Hippocampal formation (tissue), 2 donors: ENCODE measurements at places on chromosomes 1 and 21.

GRCh38 chr1:88472298-88472697, 211.8 kb upstream of the PKN2 start:
- no peak for DNase-seq

DNA sequence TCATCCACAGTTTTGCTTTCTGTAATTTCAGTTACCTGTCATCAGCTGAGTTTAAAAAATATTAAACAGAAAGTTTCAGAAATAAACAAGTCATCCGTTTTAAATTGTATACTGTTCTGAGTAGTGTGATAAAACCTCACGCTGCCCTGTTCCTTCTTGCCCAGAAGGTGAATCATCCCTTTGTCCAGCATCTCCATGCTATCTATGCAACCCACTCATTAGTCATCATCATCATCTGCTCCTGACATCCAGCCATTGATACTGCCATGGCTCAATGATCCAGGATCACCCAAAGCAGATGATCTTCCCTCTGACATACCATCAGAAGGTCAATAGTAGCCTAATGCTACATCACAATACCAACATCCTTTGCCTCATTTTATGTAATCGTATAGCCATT, 198.3 kb downstream of the SLC44A5 start:
- no peak for DNase-seq

GRCh38 chr1:205124726-205125125, 2.9 kb upstream of the RBBP5 start:
- DNase-seq: no peak

DNA sequence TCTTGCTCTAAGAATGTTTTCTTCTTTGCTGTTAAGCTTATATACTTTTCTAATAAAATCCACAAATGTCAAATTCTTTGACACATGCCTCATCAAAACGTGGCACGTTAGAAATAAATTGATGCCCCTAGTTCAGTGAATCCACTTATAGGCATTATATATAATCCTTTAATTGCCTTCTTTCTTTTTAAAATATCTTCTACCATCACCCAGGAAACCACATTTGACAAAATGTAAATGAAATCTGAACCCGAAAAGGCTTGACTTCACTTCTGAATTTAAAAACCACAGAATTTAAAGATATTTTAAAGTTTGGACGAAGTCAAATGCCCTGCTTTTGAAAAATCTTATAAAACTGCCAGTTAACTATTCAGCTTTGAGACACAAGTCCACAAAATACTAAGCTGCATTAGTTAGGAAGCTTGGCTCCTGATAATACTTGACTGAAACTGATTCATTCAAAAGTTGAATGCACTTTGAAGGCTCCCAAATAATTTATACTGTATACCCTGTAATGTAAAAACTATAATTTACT, 22.4 kb upstream of the KIFAP3 start:
- DNase-seq: no peak

- no peak for DNase-seq
Measured at GRCh38 chr1:88777604-88778149, 93.6 kb downstream of the PKN2 start.

- DNase-seq: no peak
Measured at GRCh38 chr1:17873007-17873675, 118.0 kb downstream of the ACTL8 start.

DNA sequence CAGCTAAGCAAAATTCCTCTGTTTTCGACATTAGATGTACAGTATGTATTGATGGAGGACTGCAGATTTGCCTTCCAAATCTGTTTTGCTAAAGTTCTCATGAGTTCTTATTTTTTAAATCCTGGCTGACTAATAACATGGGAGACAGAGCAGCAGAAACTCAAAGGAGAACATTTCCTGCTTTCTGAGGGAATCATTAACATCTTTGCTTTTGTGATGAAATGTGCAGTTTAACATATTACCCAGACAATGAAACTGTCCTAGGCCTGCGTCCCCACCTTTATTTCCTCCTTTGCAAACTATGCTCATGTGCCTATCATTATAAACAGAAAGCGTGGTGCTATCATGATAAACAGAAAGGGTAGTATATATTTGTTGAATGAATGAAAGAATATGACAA, 149.9 kb downstream of the ZP4 start:
- no peak for DNase-seq

- no peak for DNase-seq
Measured at GRCh38 chr1:74470251-74470650, 42.2 kb downstream of the LRRC53 start.

GRCh38 chr1:27341525-27342252, at the start of gene SYTL1:
SYTL1 (plus strand) TSS chr1:27342022; CDS start chr1:27345335, 3,313 bp downstream.
- no peak for DNase-seq

DNA sequence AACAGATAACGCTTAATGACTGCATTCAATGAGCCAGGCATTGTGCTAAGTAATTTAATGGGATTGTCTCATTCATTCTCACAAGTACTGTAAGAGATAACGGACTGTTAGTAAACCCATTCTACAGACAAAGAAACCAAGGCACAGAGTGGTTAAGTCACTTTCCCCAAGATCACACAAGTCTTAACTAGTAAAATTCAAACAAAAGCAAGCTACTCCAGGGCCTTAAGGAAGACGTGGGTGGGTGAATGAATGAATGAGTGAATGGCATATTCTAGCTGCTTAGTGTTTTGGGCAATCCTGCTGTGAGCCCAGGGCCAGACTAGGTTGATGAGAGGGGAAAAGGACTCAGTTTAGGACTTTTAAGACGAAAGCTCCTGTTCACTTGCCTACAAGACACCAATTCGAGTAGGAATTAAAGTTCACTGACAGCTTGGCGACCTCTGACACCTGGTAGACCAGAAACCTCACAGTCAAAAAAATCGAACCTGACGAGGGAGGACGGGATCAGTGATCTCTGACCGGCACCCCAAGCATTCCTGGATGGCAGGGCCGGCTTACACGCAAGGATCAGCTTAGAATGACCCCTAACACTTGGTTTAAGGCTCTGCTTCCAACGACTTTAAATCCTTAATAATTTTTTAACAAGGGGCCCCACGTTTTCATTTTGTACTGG, 557 bp downstream of the EMC1 start:
- no peak for DNase-seq

GRCh38 chr1:86703696-86704457, 499 bp upstream of the SH3GLB1 start:
- peak; percentile 78 for DNase-seq

- DNase-seq: peak; percentile 24
Measured at GRCh38 chr1:2556277-2556677, at the start of gene TNFRSF14. TNFRSF14 (plus strand) TSS chr1:2556371; CDS start chr1:2556665, 294 bp downstream.

DNA sequence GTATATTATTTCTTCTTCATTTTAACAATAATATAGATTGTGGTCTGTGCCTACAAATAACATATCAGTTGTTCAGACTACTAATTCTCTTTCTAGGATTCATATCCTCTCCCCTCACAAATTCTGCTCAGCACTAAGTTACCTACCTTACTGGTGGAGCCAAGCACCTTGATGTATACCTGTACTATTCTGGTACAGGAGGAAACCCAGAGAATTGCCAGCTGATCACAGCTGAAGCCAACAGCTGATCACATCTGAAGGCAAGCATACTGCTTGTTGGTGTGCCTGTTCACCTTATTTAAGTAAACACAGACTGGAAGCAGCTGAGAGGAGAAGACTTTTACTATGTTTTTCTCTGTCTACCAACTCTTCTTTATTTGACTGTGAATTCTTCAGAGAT, 101.8 kb downstream of the PBX1 start:
- no peak for DNase-seq

GRCh38 chr1:90724361-90724760, 7.3 kb upstream of the BARHL2 start:
- DNase-seq: no peak

DNA sequence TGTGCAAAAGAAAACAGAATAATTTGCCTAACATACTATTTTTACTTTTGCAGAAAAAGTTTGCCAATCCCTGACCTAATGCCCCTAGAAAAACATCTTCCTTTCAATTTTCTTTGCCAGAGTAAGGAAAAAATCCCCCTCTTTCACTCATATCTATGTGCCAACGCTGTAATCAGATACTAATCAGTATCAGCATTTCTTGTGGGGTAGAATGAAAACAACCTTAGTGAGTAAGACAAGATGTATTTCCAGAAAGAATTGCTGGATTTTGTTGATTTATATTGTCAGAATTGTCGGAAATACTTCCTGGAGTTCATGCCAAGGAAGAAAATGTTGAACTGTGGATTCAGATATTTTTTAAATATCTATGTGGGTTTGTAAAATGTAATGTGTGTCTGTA, 1893.8 kb downstream of the NCAM2 start:
- no peak for DNase-seq

GRCh38 chr1:147567594-147568381, 26.5 kb downstream of the BCL9 start:
- DNase-seq: no peak

DNA sequence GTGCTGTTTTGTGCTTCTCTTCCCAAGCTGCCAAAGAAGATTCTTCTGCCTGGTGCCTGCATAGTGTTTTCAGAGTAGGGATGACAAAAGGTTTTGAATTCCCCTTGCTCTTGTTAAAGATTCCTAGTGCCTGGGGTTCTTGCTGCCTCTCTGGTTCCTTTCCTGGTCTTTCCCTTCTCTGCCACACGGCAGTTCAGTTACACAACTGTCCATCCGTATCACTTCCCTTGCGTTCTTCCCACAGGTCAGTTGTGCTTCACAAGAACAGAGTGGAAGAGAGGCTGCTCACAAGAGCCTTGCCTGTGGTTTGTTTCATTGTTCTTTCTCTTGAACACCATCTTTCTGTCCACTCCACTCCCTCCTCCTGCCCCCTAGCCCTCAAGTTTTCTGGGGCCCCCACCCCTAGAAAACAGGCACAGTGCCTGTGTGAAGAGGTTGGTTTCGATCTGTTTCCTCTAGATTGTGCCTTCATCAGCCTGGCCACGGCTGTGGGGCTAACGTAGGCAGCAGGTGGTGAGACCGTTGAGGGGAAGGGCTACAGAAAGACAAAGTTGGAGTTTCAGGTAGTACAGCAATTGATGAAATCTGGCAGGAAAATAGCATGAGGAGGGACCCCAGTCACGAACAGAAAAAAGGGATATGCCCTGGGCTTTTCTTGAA, 5.8 kb downstream of the VASH2 start:
- no peak for DNase-seq

- DNase-seq: no peak
Measured at GRCh38 chr1:36882536-36883285, 151.6 kb downstream of the GRIK3 start.

DNA sequence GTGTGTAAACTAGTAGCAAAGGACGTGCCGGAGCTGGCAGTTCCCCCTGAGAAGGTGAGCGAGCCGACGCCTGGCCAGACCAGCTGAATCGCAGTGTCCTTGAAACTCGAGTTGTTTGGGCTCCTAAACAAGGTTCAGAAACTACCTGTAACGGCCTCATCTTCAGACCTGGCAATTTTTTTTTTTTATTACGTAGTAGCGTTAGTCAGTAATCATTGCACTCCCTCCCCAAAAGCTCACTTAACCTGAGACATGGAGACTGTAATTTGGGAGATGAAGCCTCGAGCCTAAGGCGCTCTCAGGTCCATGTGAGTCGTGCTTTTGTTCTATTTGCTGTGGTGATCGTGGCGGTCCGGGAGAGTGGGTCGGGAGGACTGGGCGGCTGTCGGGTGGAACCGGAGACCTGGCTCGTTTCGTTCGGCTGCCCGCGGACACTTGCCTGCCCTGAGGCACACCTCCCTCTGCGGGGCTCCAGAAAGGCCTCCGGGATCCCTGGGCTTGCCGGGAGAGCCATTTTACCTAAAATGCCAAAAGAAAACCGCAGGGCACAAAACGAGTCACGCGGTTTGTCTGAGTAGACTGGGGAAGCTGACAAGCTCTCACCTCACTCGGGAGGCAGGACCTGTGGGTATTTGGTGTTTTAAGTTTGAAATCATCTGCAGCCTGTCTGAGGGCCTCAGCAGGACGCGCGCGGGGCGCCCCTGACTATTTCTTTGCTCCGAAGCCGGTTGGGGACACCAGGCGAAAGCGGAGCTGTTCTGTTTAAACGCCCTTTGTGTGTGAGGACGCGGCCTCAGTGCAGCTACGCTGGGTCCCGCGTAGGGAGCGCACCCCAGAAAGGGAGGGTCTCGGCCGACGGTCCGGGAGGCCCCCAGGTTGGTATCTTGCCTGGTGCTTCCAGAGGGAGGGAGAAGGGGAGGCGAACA, 722 bp downstream of the LHX8 start:
- DNase-seq: no peak

- no peak for DNase-seq
Measured at GRCh38 chr21:20259031-20259867, 739.0 kb upstream of the NCAM2 start.

GRCh38 chr1:36343651-36344394, 20.4 kb upstream of the EVA1B start:
- no peak for DNase-seq

DNA sequence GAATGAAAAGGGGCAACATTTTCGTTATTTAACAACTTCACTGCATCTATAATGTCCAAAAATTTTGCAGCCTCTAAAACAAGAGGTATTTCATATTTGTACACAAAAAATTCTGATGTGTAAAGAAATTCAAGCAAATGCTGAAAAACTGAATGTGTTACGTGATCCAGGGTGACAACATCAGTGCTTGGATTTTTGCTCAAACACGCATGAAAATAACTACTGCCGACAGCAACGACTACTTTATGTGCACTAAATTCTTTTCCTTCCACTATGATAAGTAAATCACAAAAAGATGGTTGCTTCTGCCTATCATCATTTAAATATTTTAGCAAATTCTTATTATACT, 53.4 kb upstream of the ASPM start:
- no peak for DNase-seq

GRCh38 chr1:6234502-6235295, 1.1 kb downstream of the ICMT start:
- DNase-seq: no peak

- no peak for DNase-seq
Measured at GRCh38 chr1:205616563-205617293, 15.1 kb downstream of the ELK4 start.

DNA sequence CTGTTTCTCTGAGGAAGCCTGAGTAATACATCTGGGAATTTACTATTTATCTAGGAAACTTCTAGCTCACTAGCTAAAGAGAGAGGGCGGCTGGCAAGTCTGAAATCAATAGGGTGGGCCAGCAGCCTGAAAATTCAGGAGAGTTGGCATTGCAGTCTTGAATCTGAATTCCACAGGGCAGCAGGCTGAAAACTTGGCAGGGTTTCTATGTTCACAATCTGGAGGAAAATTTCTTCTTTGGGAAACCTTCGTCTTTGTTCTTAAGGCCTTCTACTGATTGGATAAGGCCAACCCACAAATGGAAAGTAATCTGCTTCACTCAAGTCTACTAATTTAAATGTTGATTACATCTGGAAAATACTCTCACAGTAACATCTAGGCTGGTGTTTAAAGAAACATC, 101.0 kb upstream of the COG2 start:
- no peak for DNase-seq

GRCh38 chr1:166170726-166171125, 3.9 kb upstream of the FAM78B start:
- no peak for DNase-seq

- DNase-seq: peak; percentile 3
Measured at GRCh38 chr1:157363660-157364140, 188.6 kb downstream of the FCRL5 start.
